ENCODE measurements at places on chromosomes 5 and 9.

DNA sequence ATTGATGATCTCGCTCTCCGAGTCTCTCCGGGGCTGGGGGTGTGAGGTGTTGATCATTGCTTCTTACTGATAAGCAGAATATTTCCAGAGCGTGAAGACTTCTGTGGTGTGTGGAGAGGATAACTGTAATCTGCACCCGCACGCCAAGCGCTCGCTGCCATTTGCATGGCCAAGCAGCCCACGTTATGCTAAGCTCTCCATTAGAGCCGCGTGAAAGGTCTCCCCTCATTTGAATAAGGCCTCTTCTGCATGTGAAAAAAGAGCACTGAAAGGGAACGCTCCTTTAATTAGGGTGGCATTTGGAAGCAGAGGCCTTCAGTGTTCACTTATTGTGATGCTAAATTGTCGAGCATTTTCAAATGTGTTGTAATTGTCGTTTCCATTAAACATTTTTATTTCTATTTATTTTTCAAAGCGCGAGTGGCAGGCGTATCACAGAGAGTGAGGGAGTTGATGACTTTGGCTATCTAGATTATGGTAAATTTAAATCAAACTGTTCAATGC is 163.6 kb upstream of the IRX2 start:
- no peak for DNase-seq

GRCh38 chr9:124767821-124768220 is 3.3 kb downstream of the NR6A1 start:
- DNase-seq, result no peak

DNA sequence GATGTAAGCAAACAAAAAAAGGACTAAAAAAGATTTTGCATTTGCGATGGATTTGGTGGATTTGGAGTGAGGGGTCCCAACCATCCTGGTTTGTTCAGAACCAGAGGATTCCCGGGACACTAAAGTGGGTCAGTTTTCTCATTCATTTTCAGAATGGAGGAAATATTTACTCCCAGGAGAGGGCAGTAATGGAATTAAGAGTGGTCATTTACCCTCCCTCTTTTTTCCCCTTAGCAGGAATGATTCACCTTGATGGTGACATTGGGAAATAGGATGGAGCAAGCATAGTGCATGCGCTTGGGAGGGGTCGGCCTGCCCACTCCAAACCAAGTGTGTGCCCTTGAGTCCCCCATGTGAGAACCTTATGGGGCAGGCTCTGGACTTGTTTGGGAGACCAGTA is 164.2 kb upstream of the PUM3 start:
- no peak for DNase-seq

- no peak for DNase-seq
These were observed 19.7 kb upstream of the GCNT4 start for GRCh38 chr5:75072061-75072460.

DNA sequence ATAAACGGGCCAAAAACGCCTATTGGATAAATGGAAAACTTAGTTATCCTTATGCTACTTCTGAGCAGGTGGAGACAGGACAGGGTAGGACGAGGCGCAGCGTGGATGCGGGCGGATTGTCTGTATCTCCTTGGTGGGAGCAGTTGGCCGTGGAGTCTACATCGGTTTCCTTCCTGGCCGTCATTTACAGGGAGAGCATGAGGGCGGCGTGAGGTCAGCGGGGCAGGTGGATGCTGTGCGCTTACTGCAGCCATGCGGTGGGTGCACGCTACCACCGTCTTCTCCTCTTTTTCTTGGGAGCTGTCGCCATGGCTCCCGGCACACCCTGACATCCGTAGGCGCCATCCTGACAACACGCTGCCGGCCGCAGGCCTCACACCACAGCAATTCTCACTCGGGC is 121.3 kb downstream of the ADAMTS2 start:
- DNase-seq, result no peak

DNA sequence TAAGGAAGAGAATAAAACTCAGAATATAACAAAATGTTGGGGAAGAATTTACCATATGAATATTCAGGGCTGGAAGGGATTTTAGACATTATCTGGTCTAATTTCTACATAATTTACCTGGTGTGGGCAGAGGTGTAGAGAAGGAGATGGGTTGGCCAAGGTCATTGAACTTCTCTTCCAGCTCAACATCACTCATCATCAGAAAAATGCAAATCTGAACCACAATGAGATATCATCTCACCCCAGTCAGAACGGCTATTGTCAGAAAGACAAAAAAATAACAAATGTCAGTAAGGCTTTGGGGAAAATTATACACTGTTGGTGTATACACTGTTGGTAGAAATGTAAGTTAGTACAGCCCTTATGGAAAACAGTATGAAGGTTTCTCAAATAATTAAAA is 121.7 kb downstream of the PTTG1 start:
- DNase-seq, result no peak

DNA sequence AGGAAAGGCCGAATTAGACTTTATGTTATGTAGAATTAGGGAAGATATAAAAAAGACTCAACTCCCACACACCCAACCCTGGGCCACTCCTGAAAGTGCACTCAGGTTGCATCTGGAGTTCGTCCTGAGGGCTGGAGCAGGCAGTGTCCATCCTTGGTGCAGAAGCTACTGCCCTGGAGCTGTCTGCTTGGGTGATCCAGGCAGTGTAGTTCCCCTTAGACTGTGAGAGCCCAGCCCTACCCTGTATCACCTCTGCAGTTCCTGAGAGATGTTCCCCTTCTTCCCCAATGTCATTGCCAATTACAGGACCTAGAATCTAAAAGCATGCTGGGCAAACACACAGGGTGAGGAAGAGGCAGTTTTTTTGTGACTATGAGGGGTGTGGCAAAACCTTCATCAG is 368.3 kb upstream of the ST8SIA4 start:
- no peak for DNase-seq

DNA sequence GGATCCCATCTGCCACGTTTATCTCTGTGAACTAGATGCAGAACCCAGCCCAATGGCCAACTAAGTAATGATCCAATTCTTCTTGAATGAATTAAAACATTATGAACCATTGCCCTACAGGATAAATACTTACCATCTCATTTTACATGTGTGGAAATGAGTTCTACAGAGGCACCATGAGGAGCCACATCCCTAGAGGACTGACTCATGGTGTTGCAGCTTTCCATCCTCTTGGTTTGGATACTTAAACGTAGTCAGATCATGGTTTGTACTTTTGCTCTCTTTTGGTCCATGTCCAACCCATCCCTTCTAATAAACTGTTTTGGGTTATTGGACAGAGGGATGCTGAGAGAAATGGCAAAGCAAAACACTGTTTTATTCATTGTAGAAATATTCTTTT is 484.8 kb downstream of the EBF1 start:
- DNase-seq, result no peak

DNA sequence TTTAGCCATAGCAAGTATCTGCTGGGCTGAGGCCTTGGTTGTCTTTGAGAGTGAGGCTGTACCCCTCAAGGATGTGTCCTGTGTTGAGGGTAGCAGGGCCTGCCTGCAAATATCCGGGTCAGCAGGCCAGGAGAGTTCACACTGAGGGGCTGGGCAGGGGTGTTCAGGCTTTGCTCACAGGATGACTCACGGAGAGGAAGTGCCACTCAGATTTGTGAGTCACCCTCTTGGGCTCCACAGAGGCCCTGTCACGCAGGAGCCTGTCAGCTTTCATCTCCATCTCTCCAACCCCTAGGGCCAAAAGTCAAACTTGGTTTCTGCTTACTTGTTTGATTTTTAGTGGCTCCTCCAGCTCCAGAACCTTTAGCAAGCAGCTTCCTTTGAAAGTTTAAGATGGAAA is 211.5 kb downstream of the SEC61B start:
- DNase-seq, result no peak

GRCh38 chr5:11496137-11496719 is 408.0 kb downstream of the CTNND2 start:
- DNase-seq, result no peak

- DNase-seq, result no peak
These were observed 126.4 kb downstream of the SPOCK1 start for GRCh38 chr5:137372773-137373160.

DNA sequence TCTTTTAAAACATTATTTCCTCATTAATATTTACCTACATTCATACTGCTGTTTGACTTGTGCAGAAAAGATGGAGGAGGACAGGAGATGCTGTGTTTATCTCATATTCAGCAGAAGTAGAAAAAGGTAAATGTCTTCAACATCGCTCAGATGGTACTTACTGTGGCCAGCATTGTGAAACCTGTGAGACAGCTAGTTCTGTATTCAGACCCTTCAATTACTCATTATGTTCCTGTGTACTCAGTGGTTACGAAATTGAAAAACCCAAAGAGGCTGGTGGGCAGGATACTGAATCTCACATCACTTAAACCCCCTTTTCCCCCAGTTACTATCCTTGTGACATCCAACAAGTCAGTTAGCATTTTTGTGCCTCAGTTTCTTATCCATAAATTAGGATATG is 216.0 kb downstream of the KDM4C start:
- DNase-seq, result no peak

DNA sequence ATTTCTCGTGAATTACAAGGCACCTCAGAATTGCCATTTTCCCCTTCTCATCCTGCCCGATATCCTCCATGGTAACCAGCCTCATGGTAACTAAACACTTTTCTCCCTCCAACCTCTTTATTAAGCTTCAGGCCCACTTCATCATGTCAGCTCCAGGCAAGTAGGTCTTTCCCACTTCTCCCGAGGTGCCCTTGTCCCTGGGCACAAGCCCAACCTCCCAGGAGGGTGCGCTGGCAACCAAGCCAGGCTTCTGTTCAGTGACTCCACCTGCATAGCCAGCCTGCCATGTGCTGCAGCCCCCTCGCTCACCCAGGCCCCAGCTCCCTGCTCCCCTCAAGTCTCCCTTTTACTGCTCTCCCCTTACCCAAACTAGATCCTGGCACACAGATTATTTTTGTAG is 47.4 kb upstream of the AFAP1L1 start:
- no peak for DNase-seq

DNA sequence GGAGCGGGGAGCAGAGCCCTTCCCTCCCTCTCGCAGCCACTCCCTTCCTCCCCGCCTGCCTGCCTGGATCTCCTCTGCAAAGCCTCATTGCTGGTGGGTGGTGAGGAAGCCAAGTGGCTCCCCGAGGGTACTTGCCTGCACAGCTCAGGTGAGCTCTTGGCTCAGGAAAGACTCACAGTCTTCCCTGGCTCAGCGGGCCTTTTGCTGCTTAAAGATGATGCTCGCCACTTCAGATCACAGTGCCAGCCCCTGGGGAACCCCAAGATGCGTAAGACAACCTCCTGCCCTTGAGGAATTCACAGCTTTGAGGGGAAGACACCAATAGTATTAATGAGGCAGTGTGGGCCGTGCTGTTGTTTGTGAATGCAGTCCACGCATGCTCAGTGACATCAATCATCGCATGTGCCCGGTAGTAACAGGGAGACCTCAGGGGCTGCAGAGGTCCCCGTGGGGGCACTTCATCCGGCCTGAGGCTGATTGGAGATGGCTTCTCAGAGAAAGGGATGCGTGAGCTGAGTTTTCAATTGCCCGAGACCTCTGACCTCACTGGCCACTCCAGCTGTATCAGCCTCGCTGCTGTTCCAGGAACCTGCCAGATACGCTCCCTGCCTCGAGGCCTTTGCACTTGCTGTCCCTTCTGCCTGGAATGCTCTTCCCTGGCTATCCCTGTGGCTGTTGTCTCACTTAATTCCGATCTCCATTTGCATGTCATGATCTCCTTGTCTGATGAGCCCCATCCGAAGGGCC is 36.8 kb downstream of the ERGIC1 start:
- DNase-seq, result no peak

- peak; percentile 3 for DNase-seq
These were observed 41.3 kb upstream of the ORM1 start for GRCh38 chr9:114281473-114282103.

GRCh38 chr9:32581512-32582143 is 8.7 kb upstream of the NDUFB6 start:
- no peak for DNase-seq

GRCh38 chr5:32074401-32074800 is 99.7 kb downstream of the GOLPH3 start:
- DNase-seq, result no peak

DNA sequence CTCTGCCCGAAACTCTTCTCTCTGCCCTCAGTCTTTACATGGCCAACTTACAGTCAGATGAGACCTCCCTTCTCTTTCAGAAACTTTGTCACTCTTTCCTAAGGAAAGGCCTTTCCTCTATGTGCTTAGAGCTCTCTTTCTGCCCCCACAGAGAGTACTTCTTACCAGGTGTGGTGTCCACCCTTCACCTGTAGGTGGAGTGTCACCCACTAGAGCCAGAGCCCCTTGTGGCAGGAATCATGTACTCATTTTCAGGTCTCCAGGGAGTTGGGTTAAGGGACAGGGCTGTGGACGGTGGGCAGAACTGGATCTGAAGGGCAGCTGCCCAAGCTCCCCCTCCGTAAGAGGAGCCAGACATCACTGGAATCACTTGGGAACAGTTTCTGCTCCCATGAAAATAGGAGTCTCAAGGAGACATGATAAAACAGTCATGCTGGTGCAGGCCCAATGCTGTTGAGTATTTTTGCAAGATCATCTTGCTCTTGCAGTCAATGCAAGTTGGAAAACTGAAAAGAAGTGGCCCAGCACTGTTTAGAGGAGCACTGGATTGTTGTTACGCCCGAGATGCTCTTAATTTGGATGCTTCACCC is 436.7 kb downstream of the ZSWIM6 start:
- no peak for DNase-seq

- no peak for DNase-seq
These were observed 3.1 kb downstream of the EGR1 start for GRCh38 chr5:138468133-138468965.

All from activated naive CD4-positive, alpha-beta T cell treated with anti-CD3 and anti-CD28 coated beads, Interleukin-2, amount 50 U/mL, for 16 hours (primary cell).